Astrocyte of the hippocampus (primary cell): ENCODE measurements at places on chromosomes 6 and 20.

DNA sequence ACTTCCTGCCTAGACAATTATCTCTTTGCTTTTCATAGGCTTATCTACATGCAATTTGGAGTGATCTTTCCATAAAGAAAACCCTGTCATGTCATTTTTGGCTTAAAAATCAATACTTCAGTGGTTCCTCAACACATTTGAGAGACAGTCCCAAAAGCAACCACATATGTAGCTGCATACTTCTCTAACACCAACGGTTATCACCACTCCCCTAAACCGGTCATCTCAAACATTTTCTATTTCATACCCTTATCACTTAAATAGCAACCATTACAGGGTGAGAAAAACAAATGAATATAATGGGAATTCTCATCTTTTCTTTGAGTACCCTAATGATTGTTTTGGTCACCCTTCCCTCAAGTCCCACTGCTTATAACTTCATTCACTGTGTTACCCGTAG, 5.1 kb downstream of the GLO1 start:
- no peak for DNase-seq

DNA sequence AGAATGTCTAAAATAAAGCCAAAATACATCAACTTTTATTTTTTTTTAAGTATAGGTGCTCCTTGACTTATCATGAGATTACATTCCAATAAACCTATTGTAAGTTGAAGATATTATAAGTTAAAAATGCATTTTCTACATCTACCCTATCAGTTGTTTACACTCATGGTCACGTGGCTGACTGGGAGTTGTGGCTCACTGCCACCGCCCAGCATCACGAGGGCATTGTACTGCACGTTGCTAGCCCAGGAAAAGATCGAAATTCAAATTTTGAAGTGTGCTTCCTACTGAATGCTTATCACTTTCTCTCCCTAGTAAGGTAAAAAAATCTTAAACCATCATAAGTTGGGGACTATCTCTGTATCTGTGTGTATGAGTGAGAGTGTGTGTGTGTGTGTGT, 126.6 kb upstream of the RIN2 start:
- no peak for DNase-seq

GRCh38 chr6:92111386-92111785, 1308.0 kb downstream of the EPHA7 start:
- DNase-seq: no peak

DNA sequence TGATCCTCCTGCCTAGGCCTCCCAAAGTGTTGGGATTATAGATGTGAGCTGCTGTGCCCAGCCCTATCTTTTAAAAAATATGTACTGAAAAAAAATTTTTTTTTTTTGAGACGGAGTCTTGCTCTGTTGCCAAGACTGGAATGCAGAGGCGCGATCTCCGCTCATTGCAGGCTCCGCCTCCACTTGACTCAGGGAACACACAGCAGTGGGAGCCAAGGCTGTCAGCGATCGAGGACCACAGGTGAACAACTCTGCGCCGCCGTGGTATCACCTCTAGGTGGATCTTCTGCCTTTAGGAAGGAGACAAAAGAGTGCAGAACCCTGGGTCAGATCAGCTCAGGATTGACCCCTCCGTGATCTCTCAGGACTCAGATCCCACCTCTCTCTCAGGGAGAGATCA, 13.7 kb downstream of the RAET1E start:
- DNase-seq: no peak

DNA sequence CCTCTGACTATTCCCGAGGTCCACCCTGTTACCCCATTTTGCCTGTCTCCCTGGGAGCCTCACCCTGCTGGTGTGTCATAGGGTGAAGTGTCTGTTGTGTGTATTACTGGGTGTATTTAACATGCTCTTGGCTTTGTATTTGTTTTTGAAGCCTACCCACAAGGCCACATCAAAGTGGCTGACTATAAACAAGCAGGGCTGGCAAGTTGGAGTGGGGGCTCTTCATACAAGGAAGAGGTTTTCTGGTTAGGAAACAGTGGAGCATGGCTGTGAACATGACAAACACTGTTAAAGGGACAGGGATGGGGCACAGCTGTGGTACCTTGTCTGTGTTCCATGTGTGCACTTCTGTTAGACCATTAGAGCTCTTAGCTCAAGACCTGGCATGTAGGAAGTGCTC, 26.3 kb downstream of the HECA start:
- DNase-seq: peak; percentile 80

GRCh38 chr6:106250953-106251352, 74.6 kb downstream of the ATG5 start:
- DNase-seq: no peak

DNA sequence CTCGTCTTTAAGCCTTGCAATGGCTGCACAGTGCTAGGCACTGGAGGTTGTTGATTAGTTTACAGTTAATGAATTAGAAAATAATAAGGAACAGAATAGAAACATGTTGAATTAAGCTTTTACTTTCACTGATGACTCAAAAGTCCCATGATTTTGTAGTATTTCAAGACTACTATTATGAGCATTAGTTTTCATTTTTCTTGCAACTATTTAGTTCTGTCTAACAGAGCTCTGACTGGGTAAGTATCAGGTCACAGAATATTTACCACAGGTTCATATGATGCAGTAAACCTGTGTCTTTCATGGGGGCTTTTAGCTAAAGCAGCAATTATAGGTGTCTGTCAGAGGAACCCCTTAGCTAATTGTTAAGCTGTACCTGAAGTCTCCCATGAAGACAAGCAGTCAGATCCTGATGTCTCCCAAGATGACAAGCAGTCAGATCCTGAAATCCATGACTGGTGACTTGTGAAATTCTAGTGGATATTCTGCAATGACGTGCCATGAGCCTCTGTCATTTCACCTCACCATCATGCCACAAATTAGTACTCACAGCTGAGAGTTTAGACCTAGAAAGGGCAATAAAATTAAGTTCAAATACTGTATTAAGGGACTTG, 8.2 kb upstream of the GPR31 start:
- no peak for DNase-seq

DNA sequence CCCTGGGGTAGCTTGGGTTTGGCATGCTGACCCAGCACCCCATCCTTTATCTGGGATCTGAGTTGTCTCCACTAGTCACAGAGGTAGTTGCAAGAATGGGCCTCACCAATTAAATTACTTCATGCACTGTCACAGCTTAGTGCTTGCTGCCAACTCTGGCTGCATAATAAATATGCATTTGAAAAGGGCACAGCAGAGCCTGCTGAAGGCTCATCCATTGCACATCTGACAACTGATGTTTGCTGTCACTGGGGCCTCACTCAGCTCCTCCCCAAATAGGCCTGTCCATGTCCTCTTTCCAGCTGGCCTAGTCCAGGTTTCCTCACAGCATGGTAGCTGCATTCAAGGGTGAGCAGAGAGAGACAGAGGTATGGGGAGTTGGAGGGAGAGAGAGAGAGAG, 13.3 kb upstream of the NXT1 start:
- DNase-seq: no peak

- no peak for DNase-seq
These were observed 59.8 kb upstream of the HSF2 start for GRCh38 chr6:122339661-122340060.

GRCh38 chr6:98927534-98927933, 20.2 kb downstream of the FBXL4 start:
- DNase-seq: no peak
